ENCODE measurements at places on chromosomes 4 and X.
A peak's percentile ranks its signal among the peaks of the same experiment; 100 is the strongest.

DNA sequence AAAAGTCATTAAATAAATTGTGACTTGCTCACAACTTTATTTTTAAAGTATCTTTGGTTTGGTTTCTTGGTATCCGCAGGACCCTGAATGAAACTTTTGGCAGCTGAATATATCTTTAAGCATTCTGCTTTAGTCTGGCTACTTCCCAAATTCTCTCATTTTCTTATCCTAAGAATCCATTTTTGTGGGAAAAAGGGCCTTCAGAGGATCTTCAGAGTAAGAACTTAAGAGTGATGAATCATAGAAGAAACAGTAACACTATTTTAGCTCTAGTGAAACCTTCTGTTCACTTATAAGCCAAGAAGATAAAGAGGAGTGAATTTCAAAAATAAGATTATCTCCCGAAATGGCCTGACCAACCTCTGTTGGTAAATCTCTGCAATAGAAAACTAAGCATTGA, 540.6 kb upstream of the MAGEB18 start:
- DNase-seq, result peak; percentile 2

DNA sequence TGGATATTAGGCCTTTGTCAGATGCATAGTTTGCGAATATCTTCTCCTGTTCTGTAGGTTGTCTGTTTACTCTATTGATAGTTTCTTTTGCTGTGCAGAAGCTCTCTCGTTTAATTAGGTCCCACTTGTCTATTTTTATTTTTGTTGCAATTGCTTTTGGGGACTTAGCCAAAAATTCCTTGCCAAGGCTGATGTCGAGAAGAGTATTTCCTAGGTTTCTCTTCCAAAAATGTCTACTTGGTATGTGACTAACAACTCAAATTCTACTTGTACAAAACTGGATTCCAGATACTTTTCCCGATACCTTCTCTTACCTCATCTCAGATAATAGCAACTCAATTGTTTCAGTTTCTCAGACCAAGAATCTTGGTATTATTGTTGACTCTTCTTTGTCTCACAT, 142.4 kb upstream of the GLRA2 start:
- no peak for DNase-seq

GRCh38 chr4:130576218-130576617, 1480.3 kb downstream of the C4orf33 start:
- DNase-seq, result no peak

DNA sequence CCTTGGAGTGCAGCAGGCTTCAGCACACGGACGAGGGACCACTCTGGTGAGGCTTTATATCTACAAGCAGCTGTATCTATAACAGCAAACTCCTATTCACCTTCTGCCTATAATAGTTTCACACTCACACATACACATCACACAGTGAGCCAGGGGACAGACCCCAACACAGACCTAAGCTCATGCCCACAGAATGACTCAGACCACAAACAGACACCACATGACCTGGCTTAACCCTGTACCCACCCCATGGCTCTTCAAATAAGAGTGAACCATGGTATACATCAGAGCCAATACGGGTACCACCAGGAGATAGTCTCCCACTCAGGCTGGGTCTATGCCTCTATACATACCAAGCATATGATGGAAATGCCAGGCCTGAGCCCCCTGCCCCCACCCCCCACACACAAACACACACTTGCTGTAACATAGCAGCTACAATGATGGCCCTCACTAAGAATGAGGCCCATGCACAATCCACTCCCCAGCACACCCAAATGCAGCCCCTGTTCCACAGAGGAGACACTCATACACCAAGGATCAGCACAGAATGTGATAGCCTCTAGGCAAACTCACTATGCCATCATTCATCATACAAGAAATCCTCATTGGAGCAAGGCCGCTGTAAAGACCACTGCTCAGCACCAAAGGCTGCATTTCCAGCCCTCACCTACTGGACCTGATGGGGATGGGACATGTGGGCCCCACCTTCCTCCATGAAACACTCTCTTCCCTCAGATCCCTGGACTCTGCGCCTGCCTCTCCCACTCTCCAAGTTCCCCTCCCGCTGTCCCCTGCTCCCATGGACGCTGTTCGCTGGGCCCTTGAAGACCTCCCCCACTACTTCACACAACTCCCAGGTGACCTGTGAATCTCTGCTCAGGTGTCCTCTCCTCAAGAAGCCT, 62.1 kb upstream of the XIAP start:
- DNase-seq, result no peak

DNA sequence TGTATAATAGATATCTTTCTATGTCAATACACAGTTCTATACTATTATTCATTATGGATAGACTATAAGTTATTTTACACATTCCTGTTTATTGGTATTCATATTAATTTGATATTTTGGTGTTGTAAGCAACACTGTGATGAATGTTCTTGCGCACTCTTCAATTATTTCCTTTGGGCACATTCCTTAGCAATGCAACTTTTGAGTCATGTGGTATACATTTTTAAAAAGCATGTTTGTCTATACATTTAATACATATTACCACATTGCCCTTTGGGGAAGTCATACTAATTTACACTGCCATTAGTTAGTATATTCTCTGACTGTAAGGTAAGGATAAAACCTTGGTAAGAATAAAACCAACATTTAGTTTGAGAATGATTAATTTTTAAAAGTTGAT, 21.0 kb downstream of the FRAS1 start:
- no peak for DNase-seq

DNA sequence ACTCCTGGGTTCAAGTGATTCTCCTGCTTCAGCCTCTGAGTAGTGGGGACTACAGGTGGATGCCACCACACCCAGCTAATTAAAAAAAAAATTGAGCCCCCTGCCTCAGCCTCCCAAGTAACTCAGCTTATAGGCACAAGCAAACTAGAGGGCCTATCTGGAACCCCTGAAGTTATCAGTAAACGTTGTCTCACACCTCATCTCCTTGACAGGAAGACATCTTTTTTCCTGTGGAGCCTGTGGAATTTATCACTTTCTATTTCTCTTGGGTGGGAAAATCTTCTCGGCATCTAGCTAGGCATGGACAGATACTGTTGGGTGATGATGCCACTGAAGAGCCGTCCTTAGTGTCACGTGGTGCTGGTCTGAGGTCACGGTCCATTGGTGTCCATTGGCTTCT, 171.3 kb downstream of the SOWAHB start:
- DNase-seq, result no peak

- peak; percentile 48 for DNase-seq
Observed at GRCh38 chr4:88008122-88008742, 797 bp downstream of the PKD2 start.

- DNase-seq, result no peak
Observed at GRCh38 chr4:3384771-3385710, 56.7 kb upstream of the HGFAC start.

- no peak for DNase-seq
Observed at GRCh38 chr4:86822136-86822535, 27.0 kb downstream of the SLC10A6 start.

DNA sequence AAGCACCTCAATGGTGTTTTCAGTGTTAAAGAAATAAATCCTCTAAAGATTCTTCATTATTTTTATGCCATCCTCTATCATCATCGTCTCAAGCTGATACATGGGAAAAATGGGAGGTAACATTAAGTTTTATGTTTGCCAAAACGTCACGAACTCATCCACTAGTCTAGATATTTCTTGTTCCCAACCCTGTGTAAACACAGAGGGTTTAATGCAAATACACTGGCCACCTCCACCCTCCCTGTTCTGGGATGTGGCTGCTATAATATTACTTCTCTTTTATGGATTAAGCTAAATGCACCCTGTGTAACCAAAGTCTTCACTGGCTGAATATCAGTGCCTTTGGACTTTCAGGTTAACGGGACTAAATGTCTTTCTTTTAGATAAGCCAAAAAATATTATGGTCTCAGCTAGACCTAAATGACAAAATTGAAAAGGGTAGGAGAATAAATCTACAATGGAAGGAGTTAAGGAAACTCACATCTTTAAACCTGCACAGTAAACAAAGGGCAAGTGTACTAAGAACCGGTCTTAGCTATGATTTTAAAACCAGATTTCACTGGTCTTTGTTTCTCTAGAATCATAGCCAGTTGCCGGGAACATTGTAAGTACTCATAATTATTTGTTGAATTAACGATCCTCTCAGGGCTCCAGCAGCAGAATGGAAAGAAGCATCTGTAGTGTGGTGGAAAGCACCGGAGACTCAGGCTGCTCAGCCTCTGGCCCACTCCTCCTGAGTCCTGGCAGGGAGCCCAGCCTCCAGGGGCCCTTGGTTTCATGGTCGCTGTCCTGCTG, 103.5 kb upstream of the NOCT start:
- no peak for DNase-seq

DNA sequence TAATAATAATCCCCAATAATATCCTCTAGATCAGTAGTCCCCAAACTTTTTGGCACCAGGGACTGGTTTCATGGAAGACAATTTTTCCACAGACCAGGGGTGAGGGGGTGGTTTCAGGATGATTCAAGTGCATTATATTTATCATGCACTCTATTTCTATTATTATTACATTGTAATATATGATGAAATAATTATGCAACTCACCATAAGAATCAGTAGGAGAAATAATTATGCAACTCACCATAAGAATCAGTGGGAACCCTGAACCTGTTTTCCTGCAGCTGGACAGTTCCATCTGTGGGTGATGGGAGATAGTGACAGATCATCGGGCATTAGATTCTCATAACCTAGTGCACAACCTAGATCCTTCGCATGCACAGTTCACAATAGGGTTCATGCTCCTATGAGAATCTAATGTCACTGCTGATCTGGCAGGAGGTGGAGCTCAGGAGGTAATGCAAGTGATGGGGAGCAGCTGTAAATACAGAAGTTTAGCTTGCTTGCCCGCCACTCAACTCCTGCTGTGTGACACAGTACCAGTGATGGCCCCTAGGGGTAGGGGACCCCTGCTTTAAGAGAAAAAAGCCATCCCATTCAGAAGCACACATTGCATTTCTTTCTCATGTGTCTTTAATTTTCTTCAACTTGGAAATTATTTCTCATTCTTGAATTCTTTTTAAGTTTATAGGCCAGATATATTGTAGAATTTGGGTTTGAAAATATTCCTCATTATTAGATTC, 16.0 kb upstream of the SH3RF1 start:
- DNase-seq, result no peak

DNA sequence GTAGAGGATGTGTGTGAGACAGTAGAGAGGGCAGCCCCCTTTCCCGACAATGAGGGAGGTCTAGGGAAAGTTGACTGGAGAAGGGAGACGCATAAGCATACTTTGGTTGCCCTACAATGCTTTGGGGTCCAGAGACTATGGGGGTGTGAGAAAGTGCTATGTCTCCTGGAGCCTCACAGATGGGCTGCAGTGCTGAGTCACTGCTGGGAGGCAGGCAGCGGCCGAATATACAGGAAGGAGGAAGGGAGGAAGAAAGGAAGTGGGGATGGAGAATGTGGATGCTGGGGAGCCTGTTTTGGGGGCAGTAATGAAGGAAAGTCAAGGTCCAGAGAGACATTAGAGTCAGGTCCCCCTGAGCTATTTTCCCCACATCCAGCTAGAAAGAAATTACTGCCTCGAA, 12.7 kb downstream of the DRP2 start:
- DNase-seq, result no peak

DNA sequence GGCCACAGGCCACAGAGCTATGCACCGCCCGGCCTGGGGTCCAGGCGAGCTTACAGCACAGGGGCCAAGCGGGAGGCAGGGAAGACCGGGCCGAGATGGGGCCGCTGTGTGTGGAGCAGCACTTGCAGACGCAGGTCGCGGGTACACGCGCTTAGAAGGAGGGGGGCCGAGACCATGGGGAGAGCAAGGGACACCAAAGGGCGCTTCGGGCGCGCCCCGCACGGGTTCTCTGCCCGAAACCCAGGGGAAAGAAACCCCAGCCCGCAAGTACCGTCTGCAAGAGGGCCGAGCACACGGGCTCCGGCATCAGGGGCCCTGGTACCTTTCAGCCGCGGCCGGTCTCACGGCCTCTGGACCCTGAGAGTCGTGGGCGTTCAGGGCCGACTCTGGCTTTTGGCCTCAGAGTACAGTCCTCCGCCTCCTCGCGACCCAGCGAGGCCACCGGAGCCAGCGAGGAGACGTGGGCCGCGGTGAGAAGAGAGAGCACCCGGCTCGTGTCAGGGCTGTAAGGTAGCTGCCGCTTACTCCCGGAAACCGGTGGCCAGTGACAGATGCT, 342 bp downstream of the EOLA2 start:
- no peak for DNase-seq

DNA sequence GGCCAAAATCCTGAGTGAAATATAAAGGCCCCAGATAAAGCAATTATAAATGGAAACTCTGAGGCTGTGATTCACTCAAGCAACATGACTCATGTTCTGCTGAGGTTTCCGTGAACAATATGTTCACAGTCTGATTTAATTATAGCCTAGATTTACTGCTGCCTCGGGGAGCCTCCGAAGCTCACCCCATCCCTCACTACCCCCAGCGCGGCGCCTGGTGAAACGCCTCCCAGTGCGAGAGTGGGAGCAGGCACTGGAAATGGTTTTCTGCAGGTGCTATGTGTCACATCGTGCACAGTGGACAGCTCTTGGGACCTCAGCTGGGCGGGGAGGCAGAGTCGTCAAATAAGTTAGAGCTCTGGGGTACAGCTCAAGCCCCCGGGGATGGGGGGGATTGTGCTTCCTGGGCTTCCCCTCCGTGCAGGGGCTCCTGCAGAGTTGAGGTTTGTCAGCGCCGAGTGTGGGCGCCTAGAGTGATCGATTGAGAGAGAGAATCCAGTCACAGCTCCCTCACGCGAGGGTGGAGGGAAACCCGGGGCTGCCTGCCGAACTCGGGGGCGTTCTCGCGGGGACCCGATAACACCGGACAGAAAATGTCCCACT, 110.6 kb downstream of the PHKA2 start:
- peak; percentile 58 for DNase-seq

DNA sequence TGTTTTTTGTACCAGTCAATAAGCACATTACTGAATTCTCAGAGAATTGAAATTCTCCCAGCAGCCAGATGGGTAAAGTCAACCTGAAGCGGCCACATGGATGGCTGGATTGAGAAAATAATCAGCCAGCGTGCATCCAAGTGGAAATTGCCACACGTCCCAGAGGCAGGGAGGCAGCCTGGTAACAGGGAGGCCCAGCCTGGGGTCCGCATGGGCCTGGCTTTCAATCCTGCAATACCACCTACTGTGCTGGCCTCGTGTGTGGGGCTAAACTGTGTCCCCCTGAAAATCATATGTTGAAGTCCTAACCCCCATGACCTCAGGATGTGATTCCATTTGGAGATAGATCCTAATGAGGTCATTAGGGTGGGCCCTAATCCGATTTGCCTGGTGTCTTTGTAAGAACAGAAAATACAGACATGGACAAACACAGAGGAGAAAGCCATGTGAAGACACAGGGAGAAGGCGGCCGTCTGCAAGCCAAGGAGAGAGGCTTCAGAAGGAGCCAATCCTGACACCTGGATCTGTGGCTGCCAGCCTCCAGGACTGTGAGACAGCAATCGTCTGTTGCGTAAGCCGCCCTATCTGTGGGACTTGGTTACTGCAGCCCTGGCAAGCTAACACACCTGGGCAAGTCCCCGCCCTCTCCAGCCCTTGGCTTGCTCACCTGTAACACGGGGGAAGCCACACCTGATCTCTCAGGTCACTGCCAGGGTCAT, 90.3 kb downstream of the JAKMIP1 start:
- DNase-seq, result no peak

DNA sequence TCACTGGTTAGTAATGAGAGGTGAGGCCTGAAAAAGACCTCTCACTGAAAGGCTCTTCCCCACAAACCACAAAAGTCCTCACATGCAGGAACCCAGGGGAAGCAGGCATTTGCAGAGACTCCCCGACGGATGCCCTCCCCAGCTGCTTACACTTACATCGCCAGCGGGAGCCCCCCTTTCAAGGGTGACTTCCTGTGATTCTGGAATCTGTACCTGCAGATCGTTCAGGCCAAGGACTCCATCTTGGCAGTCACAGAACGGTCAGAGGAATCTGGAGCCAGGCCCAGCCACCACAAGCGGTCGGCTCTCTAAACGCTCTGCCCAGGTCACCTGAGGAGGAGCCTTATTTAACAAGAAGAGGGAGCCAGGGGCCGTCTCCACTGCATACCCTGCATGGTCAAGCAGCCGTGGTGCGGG, 71.3 kb upstream of the STS start:
- DNase-seq, result no peak

Measured in hepatic stellate cell (primary cell).